ENCODE measurements at places on chromosomes 2 and 18.

GRCh38 chr2:121565389-121566250 lies 34.9 kb downstream of the RNU4ATAC start:
- DNase-seq = no peak

DNA sequence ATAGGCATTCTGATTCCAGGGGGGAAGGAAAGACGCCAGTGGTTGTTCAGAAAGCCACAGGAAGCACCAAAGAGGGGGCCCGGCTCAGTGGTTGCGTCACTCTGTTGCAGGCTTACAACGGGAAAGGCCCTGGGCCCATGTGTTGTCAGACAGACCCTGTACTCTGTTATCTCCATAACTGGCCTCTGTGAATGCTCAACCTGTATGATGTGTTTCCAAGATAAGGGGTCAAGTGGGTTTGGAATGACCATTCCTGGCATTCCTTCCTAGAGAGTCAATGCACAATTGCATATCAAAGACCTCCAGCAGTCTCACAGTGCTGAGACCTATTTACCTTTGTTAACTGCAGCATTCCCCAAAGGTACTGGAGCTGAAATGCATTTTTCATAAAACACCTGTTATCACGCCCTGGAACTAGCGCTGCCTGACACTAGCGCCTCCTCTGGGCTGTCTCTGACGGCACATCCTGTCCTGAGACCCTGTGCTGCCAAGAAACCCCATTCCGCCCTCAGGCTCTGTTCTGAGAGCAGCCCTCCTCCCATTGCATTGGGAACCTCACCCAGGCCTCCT lies 13.2 kb upstream of the LRRFIP1 start:
- no peak for DNase-seq

DNA sequence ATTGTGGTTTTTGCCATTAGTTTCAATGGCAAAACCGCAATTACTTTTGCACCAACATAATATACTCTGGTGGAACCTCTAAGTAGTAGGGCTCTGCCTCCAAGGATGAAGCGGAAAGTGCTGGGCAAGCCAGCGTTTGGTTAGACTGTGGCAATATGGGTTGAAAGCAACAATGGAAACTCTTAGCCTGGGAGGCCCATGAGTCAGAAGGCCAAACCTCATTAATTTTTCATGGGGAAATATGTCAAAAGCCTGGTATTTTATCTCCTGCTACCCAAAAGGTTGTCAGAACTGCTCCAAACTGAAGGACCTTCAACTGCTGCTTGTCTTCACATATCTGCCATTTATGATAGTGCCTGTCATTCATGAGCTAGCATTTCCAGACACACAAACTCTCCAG lies 179.1 kb upstream of the CYP26B1 start:
- DNase-seq = no peak

DNA sequence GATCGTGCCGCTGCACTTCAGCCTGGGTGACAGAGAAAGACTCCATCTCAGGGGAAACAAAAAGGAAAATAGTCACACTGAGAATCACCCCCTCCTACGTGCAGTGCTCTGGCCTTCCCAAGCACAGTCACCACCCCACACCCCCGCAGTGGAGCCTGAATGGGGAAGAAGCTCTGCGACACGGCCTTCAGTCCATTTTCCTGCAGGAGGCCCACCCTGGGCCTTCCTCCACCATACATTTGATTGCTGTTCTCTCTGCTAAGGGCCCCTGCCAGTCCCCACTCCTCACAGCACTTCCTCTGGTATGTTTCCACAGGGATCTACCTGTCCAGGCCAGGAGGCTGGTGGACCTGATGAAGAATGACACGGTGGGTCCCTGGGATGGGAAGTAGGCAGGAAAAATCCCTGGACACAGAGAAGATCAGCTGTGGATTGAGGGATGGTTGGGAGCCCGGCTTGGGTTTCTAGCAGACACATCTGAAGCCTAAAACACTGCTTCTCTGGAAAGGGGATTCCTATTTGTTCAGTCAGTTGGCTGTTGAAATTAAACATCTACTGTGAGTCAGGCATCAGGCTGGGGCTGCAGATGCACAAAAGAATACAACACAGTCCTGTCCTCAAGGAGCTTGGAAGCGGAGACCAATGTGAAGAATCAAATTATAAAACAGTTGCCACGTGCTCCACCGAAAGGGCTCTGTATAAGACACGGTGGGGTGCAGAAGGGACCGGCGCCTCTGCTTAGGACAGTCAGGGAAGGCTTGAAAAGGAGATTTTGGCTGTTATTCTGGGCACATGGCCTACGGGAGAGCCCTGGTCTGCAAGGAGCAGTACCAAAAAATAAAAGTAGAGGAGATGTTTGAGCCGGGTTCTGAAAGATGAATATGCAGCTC lies 82.2 kb downstream of the PLB1 start:
- no peak for DNase-seq

- DNase-seq = no peak
Measured at GRCh38 chr2:77571545-77571944, 49.4 kb upstream of the LRRTM4 start.

DNA sequence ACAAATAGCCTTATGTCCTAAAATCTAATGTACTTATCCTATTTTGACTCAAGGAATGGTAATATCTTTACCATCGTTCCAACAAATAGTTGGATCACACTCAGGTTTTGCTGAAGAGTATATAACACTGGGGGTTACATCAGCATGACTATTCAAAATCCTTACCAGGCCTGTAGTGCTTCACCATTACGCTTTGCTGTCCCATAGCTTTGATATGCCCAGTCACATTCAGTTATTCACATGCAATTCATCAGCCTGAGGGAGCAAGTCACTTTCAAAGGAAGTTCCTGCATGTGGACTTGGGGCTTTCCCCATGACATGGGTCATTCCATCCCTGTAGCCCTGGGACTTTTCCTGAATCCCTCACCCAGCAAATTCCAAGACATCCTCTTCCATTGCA lies 39.6 kb downstream of the FTCDNL1 start:
- no peak for DNase-seq

- no peak for DNase-seq
Measured at GRCh38 chr18:26255695-26256622, 29.7 kb downstream of the TAF4B start.

DNA sequence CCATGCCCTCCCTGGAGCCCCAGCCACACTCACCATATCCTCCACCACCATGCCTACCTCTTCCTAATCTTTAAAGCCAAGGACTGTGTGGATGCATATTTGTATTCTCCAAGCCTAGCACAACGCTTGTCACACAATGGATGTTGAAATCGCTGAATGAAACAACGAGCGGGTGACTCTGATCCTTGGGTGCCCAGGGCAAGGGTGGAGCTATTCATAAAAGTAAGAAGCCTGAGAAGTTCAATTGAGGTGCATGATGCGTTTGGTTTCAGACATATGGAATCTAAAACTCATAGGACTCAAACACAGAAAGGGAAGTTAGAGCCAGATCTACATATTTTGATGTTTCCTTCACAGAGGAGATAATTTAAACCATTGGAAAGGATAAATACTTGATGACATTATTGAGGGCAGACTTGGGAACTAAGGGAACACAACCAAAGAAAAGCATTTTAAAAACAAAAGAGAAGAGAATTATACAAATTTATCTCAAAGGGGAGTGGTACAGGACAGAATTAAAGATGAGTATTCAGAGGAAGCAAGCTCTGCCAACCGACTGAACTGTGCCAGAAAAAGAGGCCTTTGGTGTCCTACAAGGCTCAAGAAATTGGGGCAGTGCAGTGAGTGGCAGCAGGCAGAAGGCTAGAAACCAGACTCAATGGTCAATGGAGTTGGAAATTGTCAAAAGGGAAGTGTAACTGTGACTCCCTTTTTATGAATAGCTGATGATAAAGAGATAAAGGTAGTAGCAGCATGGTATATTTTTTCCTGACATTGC lies 200.6 kb upstream of the NCKAP5 start:
- DNase-seq = no peak

GRCh38 chr2:9811679-9812511 lies 31.4 kb upstream of the TAF1B start:
- DNase-seq = no peak

GRCh38 chr2:117918608-117919007 lies 95.3 kb downstream of the CCDC93 start:
- no peak for DNase-seq

Measured in stimulated activated naive B cell treated with anti-CD40 and anti-IgM and Interleukin-4, amounts not matched to agents 10 μg/mL and 1 μg/mL and 100 μg/mL, for 72 hours (primary cell).